ENCODE measurements at places on chromosomes 11 and 22. TPM values are rescaled to one million over a fixed set of nuclear protein-coding genes. Genes with fewer than 3 reads are reported as not detected.

GRCh38 chr11:84889556-84889955 is 737.6 kb downstream of the DLG2 start:
- no peak for DNase-seq

GRCh38 chr11:123702139-123702538 is 39.3 kb downstream of the ZNF202 start:
- no peak for DNase-seq

DNA sequence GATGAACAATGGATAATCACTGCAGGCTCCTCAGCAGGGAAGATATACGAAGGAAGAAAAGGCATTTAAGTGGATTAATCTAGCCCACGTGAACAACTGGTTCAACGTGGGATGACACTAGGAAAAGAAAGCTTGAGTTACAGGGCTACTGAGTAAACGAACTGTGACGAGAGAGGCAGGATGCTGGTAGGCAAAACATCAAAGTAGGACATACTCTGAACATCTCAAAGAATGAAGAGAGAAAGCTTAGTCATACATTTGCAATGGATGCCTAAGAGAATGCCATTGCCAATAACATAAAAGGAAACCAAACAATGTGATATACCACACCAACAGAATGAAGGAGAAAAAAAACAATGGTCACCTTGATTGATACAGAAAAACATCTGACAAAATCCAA is 12.9 kb downstream of the USP28 start:
- DNase-seq, result no peak

GRCh38 chr11:111155021-111155420 is 90.5 kb upstream of the POU2AF2 start:
- no peak for DNase-seq

DNA sequence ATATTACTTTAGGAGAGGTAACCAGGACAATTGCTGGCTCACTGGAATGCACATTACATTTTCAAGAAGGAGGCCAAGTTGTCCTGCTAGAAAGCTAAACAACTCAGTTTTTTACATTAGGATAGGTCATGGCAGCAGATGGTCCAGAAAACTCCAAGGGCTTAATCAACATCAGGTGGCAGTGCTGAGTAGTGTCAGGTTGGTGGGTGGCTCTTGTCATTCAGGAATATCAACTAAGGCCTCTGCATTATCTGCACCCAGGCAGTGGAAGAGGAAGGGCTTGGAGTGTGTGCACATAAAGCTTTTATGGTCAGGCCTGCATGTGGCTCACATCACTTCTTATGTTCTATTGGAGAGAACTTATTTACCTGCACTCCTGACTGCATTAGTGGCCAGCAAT is 32.2 kb upstream of the OR4B1 start:
- DNase-seq, result no peak

GRCh38 chr11:117099696-117100095 is 1.5 kb upstream of the SIK3 start:
- no peak for DNase-seq

GTPBP1 gene
- polyA plus RNA-seq, result 5.3 TPM

DNA sequence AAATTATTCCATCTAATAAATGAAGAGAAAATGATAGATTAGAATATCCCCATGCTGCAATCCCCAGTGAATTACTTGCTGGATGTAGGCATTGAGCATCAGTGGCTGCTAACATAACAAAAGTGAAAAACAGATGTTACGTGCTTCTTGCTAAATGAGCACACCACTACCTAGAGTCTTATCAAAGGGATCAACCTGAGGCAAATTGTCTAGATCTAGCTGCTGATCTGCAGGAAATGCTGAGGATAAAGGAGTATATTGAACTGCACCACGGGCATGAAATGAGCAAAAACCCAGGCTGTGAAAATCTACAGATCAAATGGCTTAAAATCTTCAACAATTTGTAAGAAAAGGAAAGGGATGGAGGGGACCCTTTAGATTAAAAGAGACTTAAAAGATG is 45.3 kb upstream of the SCUBE2 start:
- no peak for DNase-seq

- no peak for DNase-seq
These were observed 29.6 kb downstream of the EHF start for GRCh38 chr11:34650528-34650927.

GRCh38 chr11:27868226-27868625 is 168.0 kb upstream of the BDNF start:
- no peak for DNase-seq

SPTBN2 gene
- 33.1 TPM for polyA plus RNA-seq

GRCh38 chr11:95088946-95089619 is 563 bp upstream of the ENDOD1 start:
- no peak for DNase-seq

IGSF22 gene
- 0.26 TPM for polyA plus RNA-seq

GRCh38 chr11:111843661-111844060 is 27.7 kb downstream of the ALG9 start:
- no peak for DNase-seq

C11orf16 gene
- not detected for polyA plus RNA-seq

DNA sequence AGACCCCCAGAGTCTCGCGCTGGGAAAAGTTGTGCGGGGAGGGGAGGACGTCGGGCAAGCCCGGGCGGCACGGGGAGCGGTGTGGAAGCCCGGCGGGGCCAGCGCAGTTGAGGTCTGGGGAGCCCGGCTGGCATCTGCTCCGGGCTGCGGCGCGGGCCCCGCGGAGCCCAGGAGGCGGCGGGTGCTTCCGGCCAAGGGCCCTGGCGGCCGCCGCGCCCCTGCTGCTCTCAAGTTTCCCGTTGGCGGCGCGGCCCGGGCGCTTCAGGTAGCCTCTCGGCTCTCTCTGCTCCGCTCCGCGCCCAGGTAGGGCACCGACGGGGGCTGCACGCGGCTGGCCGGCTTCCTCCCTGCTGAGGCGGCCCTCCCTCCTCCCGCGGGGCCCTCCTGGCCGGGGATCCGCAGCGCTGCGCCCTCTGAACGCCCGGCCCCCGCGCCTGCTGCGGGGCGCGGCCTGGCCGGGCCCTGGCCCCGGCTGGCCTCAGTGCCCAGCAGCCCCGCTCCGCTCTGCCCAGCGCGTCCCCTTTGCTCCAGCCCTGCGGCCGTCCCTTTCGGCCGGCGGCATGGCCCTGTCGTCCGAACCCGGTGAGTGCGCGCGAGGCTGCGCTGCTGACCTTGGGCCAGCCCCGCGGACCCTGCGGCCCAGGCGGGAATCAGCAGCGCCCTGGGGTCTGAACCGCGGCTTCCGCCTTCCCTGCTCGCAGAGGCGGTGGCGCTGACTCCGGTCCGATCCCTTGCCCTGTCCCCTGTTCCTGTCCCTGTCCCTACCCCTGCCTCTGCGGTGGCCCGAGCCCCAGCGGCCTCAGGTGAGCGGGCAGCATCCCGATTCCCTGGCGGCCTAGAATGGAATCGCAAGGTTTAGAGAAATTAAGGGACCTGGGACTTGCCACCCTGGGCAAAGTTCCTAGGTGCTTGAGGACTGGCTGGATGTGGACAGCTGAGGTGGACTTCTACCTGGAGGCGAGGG is 4.3 kb upstream of the AMPD3 start:
- peak; percentile 58 for DNase-seq

OR56A1 gene
- not detected for polyA plus RNA-seq

DNA sequence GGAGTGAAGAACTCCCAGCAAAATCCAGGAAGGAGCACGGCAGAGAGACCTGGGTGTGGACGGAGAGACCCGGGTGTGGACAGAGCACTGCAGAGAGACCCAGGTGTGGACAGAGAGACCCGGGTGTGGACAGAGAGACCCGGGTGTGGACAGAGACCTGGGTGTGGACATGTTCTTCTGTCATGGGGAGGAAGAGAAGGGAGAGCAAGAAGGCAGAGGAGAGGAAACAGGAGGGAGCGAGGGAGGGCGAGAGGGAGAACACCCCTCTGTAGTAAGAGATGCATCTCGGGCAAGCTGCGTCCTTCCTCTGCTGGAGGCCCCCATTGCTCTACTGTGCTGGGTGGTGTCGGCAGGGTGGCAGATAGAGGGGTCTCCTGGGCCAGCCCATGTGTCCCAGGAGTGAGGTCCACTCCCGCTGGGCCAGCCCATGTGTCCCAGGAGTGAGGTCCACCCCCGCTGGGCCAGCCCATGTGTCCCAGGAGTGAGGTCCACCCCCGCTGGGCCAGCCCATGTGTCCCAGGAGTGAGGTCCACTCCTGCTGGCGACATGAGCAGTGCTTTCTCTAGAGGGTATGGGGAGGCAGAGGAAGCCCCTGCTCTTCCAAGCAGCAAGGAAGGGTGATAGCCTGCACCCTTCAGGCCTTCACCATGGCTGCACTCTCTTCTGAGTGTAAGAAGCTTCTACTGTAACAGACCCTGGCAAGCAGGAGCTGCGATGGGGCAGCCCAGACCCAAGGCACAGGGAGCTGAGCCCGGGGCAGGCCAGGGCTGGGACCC is 934.2 kb downstream of the BRD1 start:
- DNase-seq, result peak; percentile 25

DNA sequence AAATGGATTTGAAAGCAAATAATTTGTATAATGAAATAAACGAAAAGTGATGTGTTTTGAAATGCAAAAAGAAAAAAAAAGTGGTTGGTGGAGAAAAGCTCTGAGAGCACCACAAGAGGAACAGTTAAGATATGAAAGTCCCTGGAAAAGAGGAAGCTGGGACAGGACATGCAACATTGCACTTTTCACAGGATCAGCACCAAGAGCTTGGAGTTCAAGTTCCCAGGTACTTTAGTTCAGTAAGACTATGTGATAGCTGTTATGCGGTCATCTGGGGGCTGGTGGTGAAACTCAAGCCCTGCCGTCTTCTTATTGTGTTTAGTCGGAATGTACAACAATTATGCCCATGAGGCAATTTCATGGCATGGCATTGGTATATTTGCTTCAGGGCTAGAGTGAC is 17.1 kb upstream of the MS4A4A start:
- no peak for DNase-seq

DNA sequence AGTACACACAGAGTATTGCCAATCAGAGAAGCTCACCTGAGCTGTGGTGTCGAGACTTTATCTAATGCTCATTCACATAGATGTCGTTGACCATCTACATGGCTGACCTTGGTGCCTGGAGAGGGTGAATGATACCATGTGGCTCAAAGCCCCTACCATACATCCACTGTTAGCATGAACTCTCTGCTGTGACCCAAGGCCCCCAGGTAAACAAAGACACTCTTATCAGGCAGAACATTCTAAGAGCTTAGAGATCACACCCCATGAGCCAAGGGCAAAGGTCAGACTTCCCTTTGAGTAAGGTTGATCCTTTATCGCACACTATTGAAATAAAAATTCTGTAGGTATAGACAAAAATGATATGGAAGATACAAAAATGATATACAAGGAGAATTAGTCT is 15.0 kb upstream of the PIWIL3 start:
- no peak for DNase-seq

GRCh38 chr11:112949781-112950575 is 11.2 kb upstream of the NCAM1 start:
- no peak for DNase-seq

GRCh38 chr11:94117871-94118270 is 10.8 kb upstream of the PANX1 start:
- no peak for DNase-seq

DNA sequence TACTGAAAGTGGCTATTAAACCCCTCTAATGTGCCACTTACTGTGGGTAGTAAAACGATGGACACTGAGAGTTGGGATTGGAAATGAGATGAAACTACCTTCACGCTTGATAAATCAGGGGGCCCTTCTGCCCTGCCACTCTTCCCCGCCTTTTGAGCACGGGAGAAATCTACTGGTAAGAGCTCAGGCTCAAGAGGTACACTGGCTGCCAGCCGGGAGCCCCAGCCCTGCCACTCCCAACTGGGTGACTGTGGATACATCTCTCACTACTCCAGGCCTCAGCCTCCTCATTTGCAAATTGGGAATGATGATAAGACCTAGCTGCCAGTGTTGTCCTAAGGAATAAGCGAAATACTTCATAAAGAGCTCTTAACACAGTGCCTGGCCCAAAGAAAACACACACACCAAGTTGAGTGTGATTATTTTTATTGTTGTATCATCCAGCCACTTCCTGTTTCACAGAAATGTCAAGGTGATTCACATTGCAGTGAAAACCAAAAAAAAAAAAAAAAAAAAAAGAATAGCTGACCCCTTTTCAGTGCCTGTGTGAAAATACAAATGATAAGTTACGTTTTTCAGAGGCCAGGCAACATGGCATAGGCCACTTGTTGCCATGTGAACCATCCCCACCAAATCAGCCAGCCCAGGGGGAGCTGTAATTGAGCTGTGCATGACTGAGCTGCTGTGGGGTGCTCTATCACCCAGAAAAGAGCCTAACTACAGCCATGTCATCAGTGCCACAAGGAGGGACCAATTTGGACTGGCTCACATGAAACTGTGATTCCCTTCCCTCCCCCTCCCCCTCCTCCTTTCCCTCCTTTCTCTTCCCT is 4.4 kb upstream of the ZNRD2 start:
- no peak for DNase-seq

- peak; percentile 75 for DNase-seq
These were observed at the start of gene DUSP8 for GRCh38 chr11:1572197-1573076. TSS of gene DUSP8 (minus strand) at chr11:1572271. CDS start at chr11:1565826, 6,445 bp downstream.

DNA sequence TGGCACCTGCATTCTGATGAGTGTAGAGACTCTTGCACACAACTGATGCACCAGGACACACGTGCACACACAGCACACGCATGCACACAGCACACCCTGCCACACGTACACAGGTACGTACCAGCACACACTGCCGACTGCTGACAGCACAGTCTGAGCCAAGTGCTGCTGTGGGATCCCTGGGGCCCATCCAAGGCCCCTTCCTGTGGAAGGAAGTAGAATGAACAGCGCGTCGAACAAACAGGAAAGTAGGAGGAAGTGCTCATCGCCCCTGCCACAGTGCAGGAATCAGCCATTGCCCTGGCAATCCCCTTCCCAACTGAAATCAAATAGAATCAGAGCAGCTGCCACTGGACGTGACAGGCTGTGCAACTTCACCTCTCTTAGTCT is 57.9 kb downstream of the CD82 start:
- peak; percentile 32 for DNase-seq

DNA sequence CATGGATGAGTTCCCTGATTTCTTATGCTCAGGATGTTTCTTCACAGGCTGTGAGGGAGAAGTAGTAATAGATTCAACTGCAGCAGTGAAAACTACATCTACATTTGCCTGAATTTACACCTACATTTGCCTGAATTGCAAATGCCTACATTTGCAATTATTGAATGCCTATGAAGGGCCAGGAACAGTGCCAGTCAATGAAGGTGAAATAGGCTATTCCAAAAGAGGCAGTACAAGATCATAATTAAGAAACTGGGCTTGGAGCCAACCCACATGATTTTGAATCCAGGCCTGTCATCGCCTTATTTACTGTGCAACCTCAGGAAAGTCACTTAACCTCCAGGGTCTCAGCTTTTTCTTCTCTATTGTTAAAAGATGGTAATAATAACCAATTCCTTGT is 1353.3 kb downstream of the FAM181B start:
- no peak for DNase-seq

- peak; percentile 63 for DNase-seq
These were observed 1.7 kb downstream of the PHF21A start for GRCh38 chr11:46119352-46120216.

All from liver (tissue), 10 donors.